Colonic mucosa (tissue), 4 donors: ENCODE measurements at places on chromosomes 6 and 20. TPM values are rescaled to one million over a fixed set of nuclear protein-coding genes. Genes with fewer than 3 reads are reported as not detected.

DNA sequence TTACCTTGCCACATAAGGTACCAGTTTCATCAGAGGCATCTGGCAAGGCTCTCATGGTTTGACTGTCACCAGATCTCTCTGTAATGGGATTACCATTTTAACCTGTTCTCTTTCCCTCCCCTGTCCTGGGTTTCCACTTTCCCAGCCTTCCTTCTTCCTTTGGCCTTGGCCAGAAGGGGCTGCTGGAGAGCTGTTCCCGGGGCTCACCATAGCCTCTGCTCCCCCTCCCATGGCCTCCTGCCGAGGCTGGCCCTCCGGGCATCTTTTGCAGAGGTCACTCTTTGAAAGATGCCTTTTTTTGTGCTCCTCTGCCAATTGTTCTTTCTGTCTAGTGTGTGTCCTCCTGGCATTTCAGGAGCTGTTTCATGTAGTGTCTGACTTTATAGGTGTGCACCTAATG, 100.7 kb upstream of the SCP2D1 start:
- DNase-seq, result no peak

DNA sequence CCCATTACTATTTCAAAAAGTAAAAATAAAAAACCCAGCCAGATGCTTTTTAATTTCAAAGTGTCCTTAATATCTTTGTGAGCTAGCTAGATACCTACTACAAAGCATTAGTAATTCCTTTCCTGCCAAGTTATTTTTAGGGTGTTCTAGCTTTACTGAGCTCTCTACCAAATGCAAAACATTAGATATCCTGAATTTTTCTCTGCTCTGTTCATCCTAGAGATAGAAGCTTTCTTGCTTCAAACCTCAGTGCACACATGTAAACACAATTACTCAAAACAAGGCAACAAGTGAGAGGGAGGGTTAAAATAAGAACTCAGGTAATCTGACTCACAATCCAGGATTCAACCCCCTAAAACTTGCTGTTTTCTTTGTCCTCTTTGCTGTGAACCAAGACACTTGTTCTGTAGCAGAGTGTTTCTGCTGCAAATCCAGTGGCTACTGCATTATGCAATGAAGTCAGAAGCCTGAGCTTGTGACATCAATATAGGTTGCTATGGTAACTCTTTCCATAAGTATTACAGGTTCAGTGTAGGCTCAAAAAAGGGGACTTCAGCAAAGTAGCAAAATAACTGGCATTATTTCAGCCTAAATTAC, 72.6 kb upstream of the STXBP5 start:
- no peak for DNase-seq

DNA sequence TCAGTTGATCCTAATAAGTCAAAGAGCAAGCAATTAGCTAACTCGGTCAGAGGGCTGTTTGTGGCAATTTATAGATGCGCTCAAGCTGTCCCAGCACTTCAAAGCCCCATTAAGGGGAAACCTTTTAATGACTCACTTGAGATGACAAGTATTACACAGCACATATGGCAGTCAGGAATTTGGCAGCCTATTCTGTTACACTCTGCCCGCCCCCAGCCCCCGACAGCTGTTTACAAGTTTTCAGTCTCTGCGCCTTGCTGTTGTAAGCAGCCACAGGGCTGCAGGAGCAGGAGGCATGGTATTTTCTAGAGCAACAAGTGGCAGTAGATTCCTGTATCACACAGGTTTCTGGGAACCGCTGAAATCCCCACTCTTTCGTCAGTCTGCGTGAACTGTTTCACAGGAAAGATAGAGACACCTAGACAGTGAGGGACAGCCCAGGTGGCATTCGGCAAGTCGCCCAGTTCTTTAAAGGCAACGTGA, 263.0 kb downstream of the FOXC1 start:
- no peak for DNase-seq

DNA sequence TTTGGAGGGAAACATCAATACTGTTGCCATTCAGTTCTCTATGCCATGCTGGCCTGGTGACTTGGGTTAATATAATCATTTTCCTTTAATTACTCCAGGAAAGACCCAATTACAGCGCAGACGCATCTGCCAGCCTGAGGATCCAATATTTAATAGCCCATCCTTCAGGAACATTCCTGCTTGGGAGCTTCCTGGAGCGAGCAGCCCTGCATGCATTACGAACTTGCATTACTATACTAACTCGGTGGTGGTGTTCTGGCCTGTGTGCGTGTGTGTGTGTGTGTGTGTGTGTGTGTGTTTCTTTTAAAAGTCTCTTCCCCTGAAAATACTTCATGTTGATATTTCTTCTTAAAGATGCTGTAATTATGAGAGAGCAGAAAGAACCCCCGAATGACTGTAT, 26.5 kb downstream of the PMEPA1 start:
- DNase-seq, result no peak

DNA sequence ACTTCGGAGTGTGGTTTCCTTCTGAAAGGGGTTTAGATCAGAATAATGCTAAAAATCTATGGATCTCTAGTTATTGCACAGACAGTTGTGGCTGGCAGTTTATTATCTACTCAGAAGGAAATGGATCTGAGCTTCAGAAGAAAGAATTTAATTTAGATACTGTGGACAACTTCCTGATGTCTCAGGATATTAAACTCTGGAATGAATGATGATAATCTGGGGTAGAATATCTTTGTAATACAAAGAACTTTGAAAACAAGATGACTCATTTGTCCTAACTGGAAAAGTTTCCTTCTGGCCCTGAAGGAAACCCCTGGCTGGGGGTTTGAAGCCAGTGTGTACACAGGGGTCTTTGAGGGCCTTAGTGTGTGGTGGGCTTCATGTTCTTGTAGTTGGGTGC, 78.0 kb downstream of the EDN3 start:
- no peak for DNase-seq

GRCh38 chr20:56392881-56393482, 537 bp downstream of the CSTF1 start:
- DNase-seq, result no peak

GRCh38 chr20:48745330-48745729, 82.5 kb downstream of the PREX1 start:
- no peak for DNase-seq

DNA sequence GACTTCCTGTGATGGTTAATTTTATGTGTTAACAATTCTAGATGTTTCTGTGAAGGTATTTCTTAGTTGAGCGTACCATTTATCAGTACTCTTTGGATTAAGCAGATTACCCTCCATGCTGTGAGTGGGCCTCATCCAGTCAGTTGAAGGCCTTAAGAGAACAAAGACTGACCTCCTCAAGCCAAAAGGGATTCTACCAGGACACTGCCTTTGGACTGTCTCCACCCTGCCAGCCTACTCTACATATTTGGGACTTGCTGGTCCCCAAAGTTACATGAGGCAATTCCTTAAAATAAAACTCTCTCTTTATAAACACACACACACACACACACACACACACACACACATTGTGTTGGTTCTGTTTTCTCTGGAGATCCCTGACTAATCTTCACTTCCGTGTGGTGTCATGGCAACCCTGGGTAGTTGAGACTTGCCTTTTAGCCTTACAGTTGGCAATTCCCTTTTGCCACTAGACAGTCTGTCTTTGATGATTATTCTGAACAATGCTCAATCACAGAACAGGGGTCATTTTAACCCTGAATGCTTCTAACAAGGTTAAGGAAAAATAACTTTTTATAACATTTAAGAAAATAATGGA, 32.2 kb downstream of the MRAP2 start:
- no peak for DNase-seq

DNA sequence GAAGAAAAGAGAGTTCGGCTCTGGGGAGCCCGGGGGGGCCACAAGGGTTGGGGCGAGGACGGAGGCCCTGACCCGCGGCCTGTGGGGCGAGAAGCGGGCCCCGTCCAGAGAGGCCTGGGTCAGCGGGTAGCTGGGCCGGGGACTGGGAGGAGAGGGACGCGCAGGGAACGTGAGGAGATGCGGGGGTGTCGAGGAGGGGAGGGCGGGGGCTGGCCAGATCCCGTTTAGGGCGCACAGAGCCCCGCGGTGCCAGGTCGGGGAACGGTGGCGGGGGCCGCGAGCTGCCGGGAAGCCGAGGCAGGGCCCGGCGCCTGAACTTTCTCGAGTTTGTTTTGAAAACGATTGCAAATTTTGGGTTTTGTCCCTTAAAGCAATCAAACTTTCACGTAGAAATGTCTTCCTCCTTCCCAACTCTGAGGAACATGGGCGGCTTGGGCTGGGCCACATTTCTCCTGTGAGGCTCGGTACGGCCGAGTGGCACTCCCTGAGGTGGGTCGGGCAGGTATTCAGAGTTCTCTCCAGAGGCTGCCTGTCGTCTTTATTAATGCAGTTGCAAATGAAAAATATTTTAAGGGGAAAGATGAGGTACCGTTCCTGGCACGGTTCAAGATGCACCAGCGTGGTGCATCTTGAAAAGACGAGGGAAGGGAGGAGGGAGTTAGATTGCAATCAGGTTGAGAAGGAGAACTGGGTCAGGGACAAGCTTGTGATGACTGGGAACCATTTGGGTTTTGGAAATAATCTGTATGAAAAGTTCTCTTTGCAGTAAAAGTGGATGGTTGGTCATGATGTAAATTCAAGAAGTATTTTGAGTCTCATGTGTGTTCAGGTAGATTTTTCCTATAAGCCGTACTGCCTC, 972 bp downstream of the RNF8 start:
- peak; percentile 49 for DNase-seq

- no peak for DNase-seq
These were observed 102.4 kb upstream of the DST start for GRCh38 chr6:56745081-56745480.

- no peak for DNase-seq
These were observed 4.0 kb downstream of the PHF10 start for GRCh38 chr6:169720207-169720855.

DNA sequence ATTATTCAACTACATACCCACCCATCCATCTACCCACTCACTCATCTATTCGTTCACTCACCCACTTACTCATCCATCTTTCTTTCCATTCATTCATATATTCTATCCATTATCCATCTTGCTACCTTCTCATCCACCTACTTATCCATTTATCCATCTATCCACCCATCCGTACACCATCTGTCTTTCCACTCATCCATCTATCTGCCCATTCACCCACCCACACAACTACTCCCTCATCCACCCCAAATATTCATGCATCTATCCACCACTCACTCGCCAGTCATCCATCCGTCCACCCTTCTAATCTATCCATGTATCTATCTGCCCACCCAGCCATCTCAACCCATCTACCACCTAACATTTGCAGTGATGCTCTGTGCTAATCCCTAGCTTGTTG, 13.6 kb upstream of the KCNB1 start:
- DNase-seq, result no peak

- peak; percentile 74 for DNase-seq
These were observed 65.7 kb upstream of the TOP1 start for GRCh38 chr20:40962733-40963504.

GRCh38 chr6:5896476-5897200, 110.1 kb downstream of the NRN1 start:
- DNase-seq, result no peak

DNA sequence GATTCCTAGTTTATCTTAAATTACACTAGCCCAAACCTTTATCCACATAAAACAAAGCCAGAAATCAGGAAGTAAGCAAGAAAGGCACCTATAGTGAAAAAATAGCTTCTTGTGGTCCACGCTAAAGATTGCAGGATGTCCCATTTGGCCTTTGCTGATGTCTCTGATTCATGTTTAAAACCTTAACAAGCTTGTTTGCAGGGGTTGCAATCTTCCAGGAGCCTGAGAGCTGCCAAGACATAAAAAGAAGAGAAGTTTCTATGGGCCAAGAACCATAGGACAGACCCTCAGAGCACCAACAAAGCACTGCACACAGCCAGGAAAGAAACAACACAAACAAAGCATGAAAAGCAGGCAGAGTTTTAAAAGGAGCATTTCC, 49.4 kb downstream of the ADAT2 start:
- no peak for DNase-seq

- no peak for DNase-seq
These were observed 450.7 kb upstream of the OPRM1 start for GRCh38 chr6:153588330-153588729.

DNA sequence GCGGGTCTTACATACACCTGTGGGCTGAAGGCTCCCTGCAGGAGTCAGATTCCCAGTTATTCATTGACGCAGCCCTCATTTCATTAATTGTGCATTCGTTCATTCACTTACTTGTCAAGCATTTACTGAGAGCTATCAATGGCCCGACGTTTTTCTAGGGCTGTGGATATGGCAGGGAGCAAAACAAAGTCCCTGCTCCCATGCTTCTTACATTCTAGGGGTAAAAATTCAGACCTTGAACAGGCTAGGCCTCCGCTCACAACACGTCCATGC, 369 bp upstream of the NSFL1C start:
- DNase-seq, result no peak

GRCh38 chr20:4135385-4136077, 120.2 kb upstream of the RNF24 start:
- peak; percentile 54 for DNase-seq

DNA sequence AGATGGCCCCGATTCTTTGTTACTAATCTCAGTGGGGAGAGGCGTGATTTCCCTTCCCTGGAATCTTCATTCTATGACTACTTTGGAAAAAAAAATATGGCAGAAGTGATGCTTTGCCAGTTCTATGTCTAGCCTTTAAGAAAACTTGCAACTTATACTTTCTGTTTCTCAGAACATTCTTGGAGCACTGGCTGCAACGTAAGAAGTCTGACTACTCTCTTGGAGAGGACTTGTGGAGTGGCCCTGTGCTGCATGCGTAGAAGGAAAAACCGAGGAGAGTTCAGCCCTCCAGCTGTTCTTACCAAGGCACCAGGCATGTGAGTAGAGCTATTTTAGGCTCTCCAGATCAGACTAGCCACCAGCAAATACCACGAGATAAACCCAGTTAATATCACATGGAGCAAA, 77.6 kb upstream of the STXBP5 start:
- no peak for DNase-seq

DNA sequence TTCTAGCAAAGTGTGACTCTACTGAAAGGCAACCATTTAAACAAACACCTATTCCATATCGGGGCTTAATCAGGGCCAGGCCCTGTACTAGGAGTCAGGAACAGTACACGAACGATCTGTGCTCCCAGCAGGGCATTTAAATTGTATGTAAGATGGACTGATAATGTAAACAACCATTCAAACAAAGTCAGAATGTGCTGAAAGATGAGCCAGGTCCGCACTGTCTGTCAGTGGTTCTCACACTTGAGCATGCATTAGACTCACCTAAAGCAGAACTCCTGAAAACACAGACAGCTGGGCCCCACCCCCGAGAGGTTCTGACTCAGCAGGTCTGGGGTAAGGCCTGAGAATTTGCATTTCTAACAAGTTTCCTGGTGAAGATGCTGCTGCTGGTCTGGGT, 81.6 kb downstream of the PXDC1 start:
- DNase-seq, result no peak

GRCh38 chr6:23280437-23280836, 711.1 kb downstream of the HDGFL1 start:
- DNase-seq, result no peak

KIAA1755 gene
- 0.40 TPM for total RNA-seq

OOEP gene
- not detected for total RNA-seq

LY86 gene
- 1.3 TPM for total RNA-seq

C20orf144 gene
- not detected for total RNA-seq

GMPR gene
- total RNA-seq, result 3.4 TPM

NECAB3 gene
- total RNA-seq, result 61.3 TPM

LEMD2 gene
- 61.6 TPM for total RNA-seq

VSX1 gene
- not detected for total RNA-seq

NCOA7 gene
- total RNA-seq, result 24.9 TPM

SLC17A1 gene
- not detected for total RNA-seq

RIPPLY2 gene
- total RNA-seq, result not detected

NKX2-2 gene
- 1.6 TPM for total RNA-seq

REM1 gene
- 0.44 TPM for total RNA-seq

SERAC1 gene
- 6.2 TPM for total RNA-seq

NR2E1 gene
- not detected for total RNA-seq

TBX18 gene
- 0.35 TPM for total RNA-seq

RAD21L1 gene
- not detected for total RNA-seq

GGTLC1 gene
- not detected for total RNA-seq

HTR1B gene
- total RNA-seq, result 0.19 TPM

AFG1L gene
- 10.9 TPM for total RNA-seq

CLIC5 gene
- 74.9 TPM for total RNA-seq
